Foreskin keratinocyte (primary cell): ENCODE measurements at places on chromosomes 2 and 18.

- no peak for DNase-seq
Observed at GRCh38 chr2:201904538-201905420, 98.4 kb downstream of the CDK15 start.

GRCh38 chr2:61326423-61326822 is 144.5 kb downstream of the USP34 start:
- no peak for DNase-seq

- DNase-seq: no peak
Observed at GRCh38 chr18:68960355-68960754, 162.5 kb downstream of the CCDC102B start.

- DNase-seq: no peak
Observed at GRCh38 chr18:36355511-36355910, 58.0 kb downstream of the FHOD3 start.

DNA sequence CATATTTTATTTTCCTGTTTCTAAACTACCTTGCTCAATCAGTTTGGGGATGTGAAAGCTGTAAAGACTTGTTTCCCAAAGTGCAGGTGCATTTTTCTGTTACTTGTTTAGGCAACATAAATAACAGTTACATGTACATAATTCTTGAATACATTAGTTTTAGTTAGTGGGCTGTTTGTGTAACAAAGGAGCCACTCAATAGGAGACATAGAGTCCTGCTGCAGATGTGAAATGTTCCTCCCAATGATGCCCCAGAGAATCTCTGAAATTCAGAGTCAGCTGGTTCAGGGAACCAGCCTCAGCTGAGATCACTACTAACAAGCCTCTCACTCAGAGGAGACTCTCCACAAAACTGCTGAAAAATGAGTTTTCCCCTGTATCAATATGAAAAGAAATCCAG is 91.5 kb upstream of the TWSG1 start:
- no peak for DNase-seq

DNA sequence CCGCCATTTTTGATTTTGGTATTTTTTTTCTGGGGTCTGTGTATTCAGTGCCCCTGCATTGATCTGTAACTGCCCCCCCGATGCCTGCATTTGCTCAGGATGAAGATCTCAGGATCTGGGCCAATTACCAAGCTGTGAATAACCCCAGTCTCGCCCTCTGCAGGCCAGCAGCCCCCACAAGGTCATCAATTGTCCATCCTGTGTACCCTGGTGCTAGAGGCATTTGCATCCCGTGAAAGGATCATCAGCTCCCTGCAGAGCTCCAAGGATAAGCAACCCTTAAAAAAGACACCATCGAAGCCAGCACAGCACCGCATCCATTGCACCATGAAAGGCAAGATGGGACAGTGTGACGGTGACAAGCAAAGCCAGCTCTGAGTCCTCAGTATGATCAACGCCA is 154.1 kb upstream of the KLHL29 start:
- no peak for DNase-seq

DNA sequence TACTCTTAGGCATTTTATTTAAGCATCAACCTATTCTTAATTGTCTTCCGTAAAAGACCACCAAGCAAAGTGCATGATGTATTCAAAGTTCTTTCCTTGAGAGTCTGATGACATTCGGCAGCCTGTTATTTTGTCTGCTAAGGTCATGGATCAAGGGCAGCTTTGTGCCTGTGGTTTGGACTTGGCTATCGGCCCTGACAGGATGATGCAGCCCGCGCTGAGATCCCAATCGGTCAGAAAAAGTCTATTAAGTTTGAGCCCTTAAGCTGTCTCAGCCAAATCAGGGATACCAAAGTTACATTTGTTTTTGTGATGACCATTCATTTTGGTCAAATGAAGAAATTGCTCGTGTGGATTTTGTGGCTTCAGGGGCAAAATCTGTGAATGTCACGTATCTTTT is 718.9 kb upstream of the FANCL start:
- no peak for DNase-seq

GRCh38 chr2:123364243-123364896 is 660.7 kb upstream of the CNTNAP5 start:
- no peak for DNase-seq

DNA sequence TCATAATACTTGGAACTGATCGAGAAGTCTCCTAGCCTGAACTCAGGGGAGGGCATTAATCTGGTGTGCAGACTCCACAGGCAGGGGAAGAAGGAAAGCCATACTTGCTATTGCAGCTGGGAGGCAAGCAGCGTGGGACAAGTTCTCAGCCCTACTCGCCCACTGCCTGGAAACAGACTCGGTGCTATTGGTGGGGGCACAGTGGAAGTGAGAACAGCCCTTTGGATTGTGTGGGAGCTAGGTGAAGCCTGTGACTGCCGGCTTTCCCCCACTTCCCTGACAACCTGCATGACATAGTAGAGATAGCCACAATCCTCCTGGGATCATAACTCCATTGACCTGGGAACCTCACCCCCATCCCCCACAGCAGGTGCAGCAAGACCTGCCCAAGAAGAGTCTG is 301.3 kb downstream of the RIT2 start:
- DNase-seq: no peak

DNA sequence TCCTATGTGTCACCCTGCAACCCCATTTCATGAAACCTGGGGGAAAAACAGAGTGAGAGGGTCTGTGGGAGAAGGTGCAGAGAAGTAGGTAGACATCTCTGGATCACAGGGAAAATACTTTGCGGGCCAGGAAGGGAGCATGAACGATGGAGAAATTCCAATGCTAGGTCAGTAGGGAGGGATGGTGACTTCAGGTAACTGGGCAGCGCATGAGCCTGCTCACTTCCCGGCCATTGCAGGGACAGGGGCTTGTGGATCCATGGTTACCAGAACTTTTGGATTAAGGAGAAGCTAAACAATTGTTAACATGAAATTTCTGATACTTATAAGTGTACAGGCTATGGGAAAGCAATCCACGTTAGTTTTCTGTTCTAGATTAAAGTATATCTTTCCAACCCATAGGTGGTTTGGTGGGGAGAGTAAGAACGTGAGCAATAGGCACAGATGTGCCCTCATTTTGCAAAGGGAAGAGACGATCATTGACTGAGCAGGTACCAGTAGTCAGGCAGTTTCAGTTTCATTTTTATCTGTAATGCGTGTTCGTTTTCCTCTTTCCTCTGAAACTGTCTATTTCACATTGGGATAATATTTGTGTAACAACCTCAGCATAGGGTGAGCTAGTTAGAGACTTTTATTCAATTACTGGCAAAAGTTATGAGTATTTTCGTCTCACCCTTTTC is 65.0 kb downstream of the NYAP2 start:
- no peak for DNase-seq

GRCh38 chr2:239908744-239909143 is 116.4 kb downstream of the NDUFA10 start:
- DNase-seq: no peak

DNA sequence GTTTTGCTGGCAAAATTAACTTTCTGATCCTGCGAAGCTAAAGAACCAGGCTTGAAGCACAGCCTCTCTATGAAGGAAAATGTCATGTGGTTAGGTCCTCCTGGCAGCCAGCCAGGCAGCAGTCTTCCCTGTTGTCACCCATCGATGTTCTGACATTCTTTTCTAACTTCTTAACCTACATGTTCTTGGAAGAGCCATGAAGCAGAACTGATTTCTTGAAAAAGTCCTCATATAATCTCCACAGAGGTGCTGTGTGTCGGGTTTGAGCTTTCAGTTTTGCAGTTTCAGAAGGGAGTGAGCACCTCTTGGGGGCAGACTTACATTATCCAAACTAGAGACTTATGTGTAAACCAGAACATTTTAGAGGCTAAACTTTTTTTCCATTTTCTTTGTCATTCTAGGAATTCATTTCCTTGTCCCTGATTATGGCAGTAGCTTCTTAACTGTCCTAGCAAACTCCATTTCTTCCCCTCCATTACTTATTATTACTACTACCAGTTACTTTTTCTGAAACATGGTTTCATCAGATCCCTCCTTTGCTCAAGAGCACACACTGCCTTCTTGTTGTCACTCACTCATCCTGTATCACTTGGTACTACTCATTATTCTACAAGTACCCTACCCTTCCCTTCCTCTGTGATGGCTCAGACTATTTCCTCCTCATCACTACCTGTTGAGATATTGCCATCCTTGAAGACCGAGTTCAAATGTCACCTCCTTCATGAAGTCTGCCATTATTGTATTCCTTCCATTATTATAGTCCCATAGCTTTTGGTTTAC is 31.1 kb downstream of the DOK1 start:
- no peak for DNase-seq

DNA sequence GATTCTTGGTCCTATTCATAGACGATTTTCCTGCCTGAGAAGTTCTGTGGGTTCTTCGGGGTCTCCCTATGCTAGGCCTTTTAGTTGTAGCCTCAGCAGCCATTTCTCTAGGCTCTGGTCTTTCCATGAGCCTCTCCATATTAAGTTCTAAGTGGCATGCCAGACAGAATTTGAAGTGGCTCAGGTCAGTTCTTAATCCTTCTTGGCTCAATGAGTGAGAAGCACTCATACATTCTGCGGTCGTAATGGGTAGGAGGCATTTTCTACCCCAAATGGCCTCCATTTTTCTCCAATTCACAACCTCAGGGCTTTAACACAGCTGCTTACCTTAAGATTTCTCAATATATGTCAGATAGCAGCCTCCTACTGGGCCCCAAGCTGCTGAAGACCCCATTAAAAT is 405.3 kb upstream of the GALNT5 start:
- DNase-seq: no peak

- DNase-seq: peak; percentile 69
Observed at GRCh38 chr2:205568620-205569019, 113.7 kb upstream of the NRP2 start.

GRCh38 chr2:202016579-202017227 is 17.0 kb upstream of the FZD7 start:
- no peak for DNase-seq

GRCh38 chr2:136334967-136335366 is 217.0 kb upstream of the CXCR4 start:
- DNase-seq: no peak

DNA sequence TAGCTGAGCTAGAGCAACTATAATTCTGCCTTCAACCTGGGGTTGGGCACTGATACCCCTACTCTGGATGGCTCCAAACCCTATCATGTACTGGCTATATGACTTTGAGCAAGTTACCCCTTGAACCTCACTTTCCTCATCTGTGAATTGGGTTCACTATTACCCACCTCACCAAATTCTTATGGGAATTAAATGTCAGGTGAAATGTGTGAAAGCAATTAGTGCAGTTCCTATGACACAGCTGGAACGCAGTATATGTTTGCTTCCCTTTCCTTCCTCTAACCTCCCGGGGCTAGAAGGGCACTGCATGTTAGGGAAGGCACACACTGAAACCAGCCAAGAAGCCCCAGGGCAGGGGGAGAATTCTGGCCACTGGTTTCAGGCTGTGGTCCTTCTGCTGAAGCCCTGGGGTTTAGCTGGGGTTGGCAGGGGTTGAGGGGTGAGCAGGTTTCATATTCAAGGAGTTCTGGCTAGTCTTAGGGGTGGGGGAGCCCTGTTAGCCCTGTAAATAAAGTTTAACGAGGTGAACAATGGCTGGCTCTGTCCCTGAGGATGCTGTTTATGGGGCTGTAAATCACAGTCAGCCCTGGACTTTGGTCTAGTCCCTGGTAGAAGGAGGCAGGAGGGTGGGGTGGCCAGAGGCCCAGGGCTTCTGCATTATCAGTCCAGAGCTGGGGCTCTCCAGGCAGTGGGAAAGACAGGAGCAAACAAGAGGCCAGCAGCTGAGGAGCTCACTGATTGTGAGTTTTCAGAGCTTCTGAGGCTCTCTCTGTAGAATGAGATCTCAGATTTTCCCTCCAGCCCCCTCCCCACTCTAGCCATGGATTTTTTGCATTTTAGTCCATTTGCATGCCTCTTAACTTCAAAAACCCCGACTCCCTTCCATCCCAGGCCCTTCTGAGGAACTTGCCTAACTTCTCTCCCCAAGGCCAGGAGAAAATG is 8.0 kb downstream of the PKDCC start:
- no peak for DNase-seq

GRCh38 chr18:355678-356077 is 87.8 kb upstream of the THOC1 start:
- DNase-seq: no peak

DNA sequence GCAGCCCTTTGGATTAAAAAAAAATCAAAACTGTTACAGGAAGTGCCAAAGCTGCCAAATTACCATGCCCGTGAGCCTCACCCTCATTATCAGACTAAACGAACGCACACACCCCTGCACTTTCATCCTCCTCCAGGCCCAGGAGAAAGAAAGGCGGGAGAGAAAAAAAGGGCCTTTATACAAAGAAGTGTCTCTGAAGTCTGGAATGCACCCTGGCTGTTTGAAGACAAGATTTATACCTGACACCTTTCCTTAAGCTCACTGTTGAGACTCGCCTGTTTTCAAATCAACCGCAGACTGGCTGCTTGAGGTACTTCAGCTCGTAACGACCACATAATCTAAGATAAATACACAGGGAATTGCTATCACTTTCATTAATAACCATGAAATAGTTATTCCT is 31.0 kb downstream of the EDAR start:
- DNase-seq: peak; percentile 61

DNA sequence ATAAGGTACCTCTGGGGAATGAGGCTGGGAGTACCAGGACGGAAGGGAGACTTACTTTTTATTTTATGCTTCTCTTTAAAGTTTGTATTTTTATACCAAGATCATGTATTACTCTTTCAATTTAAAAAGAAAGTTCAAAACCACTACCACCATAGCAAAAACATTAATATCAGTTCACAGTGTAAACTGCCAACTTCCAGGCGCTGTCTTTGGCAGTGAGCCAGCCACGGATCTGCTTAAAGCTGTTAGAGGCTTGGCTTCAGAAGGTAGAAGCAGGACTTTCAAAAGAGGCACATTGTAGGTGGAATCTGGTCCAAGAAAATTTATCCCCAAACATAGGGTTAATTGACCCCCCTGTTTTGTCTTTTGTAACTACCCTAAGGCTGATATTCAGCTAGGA is 74.8 kb downstream of the B3GNT2 start:
- DNase-seq: no peak

DNA sequence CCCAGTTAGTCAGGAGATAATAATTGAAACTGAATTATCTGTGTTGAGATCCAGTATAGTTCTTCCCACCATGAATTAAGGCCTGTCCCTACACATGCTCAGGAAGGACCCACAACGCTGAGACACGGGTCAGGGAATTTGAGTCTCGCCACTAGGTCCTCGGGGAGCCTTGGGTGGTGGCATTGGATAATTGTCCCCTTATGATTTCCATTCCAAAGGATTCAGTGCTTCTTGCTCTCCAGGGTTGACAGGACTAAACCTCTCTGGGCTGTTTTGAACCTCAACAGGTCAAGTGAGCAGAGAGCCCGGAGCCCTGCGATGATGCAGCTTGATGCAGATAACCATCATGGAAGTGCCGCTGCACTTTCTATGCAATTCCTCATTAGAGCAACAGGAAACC is 253.7 kb upstream of the PXDN start:
- DNase-seq: no peak

DNA sequence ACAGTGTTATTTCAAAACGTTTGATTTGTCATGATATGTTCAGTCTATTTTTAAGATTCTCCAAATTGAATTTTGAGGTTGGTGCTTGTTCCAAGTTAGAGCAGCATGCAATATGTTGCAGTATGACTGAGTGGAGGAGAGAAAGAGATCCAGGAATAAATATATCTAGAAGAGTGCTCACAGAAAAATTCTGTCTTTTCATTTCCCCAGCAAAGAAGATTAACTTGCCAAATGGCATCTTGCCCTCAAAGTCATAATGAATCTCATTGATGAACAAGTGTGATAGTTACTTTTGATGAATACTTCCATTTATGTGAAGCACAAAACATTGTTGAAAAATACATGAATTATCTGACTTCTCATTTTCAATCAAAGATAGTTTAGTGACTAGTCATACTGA is 95.9 kb downstream of the KCNJ3 start:
- DNase-seq: no peak
